ENCODE measurements at places on chromosomes 16 and 17. TPM values are rescaled to one million over a fixed set of nuclear protein-coding genes. Genes with fewer than 3 reads are reported as not detected.

DNA sequence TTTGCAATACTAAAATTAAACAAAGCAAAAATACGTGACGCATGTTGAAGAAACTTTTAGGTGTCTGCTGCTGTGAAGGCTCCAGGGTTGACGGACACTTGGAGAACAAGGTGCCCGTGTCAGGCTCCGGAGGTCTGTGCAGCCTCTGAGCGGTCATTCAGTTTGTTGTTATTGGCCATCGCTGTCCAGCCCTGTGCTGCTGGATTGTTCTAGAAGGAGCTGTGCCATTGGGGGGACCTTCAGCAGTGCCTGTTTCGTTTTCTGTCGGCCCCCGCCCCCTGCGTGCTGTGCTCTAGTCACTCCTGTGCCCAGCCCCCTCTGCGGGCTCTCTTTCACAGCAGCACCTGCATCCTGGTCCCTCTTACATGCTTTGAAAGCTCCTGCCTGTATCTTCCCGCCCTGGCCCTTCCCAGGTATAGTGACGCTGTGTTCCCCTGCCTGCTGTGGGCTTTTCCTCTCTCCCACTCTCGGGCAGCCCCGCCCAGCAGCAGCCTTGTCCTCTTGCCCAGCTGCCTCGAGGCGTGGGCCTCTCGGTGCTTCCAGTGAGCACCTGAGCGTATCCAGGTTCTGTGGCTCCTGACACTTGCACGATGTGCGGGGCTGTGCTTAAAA is 50.7 kb downstream of the RNF213 start:
- DNase-seq = no peak

DNA sequence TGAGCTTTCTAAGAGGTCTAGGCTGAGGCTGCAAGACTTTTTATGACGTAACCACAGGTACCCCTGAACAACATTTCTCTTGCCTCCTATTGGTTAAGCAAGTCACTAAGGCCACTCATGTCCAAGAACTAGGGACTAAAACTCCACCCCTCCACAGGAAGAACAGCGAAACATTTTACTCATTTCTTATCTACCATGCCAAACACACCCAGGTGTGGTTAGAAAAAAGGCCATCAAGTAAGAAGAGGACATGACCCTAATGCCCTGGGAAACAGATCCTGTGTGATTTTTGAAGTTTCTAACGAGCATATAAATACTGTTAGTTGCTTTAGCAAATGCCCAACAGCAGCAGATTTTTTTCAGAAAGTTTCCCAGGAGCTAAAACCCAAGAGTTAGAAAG is 282.4 kb upstream of the DYNLRB2 start:
- DNase-seq = no peak

GRCh38 chr17:3535253-3535995 is 22.2 kb downstream of the TRPV3 start:
- DNase-seq = no peak

GRCh38 chr17:27425991-27426390 is 30.3 kb upstream of the KSR1 start:
- no peak for DNase-seq

- no peak for DNase-seq
Observed at GRCh38 chr16:53631236-53632025, 72.2 kb downstream of the RPGRIP1L start.

DNA sequence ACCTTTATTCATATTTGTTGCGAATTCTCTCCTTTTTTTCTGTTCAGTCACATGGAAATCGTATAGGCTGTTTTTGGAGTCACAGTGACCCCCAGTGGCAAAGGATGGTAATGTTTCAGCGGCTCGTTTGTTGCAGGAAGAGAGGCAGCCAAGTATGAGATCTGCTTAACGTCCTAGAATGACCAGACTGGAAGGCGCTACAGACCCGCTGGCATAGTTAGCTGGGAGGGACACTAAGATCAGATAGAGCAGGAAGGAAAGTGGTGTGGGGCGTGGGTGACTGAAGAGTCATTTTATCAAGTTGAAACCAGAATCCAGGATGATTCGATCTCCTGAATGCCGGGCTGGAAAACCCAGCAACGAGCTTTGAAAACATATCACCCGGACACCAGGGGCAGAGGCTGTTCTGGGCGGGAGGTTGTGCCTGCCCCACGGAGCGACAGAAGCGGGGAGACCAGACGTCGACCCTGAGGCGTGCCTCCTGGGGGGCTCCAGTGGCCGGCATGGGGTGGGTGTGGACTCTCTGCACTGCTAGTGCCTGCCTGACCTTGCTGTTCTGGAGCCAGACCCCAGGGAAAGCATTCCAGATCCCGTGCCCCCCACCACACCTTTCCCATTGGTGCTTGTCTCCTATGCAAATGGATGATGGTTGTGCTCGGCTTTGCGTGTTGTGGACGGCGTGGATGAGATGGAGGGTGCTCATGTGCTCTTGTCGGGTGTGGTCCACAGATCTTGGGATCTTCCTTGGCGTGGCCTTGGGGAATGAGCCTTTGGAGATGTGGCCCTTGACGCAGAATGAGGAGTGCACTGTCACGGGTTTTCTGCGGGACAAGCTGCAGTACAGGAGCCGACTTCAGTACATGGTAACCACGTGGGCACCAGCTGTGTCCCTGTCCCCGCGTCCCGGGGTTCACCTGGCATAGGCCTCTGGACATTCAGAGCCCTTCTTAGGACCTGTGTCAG is 7.7 kb downstream of the IL34 start:
- peak; percentile 99 for DNase-seq

GRCh38 chr16:57226701-57227621 is 18.1 kb upstream of the ARL2BP start:
- no peak for DNase-seq

DNA sequence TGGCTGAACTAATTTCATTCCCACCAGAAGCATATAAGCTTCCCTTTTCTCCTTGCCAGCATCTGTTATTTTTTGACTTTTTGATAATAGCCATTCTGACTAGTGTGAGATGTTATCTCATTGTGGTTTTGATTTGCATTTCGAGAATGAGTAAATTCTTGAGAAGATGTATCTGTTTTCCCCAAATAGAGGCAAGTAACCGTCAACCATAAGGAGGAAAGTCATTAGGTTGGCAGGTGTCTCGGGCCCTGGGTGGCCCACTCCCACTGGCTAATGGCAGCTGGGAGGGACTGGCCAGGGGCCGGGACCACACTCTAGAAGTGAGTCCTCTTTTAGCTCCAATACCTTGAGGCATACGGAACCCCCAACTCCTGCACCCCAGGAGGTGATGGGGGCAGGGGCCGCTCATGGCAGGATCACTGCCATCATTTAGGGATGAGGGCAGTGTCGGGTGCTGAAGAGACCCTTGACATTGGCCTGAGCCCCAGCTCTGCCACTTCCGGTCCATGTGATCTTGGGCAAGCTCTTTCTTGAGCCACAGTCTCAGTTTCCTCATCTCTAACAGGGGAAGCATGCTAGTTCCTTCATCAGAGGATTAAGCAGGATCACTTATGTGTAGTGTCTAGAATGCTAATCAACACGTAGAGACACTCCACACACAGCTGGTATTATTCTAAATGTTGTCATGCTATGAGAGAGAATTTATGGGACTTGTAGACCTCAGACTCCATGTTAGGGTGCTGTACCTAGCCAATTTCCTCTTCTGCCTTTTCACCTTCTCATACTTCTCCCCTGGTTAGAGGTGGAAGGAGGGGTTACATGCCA is 44.3 kb downstream of the RGS9 start:
- DNase-seq = no peak

DNA sequence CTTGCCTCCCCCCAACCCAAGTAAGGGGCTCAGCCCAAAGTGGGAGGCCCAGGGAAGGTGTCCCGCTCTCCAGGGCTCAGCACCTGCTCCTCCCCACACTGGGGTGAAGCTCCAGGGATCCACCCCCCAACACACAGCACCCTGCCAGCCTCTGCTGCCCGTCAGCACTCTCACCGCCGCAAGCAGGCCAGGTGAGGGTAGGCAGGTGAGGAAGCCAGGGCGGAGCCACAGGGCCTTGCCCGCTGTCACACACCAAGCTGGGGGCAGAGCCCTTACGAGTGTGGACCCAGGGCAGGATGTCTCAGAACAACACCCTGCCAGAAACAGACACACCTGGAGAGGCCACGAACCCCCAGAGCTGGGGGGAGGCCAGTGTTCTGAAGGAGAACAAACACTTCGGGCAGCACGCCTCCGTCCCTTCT is 19.5 kb downstream of the PLLP start:
- no peak for DNase-seq

DNA sequence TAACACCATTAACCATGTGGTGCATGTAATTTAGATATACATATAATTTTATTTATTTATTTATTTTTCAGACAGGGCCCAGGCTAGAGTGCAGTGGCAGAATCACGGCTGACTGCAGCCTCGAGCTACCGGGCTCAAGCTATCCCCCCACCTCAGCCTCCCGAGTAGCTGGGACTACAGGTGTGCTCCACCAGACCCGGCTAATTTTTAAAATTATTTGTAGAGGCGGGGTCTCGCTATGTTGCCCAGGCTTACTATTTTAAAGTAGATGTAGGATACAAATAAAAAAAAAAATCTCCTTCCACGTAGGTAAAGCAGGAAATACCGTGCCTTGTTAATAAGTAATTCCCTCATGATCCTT is 446 bp upstream of the COQ7 start:
- no peak for DNase-seq

DNA sequence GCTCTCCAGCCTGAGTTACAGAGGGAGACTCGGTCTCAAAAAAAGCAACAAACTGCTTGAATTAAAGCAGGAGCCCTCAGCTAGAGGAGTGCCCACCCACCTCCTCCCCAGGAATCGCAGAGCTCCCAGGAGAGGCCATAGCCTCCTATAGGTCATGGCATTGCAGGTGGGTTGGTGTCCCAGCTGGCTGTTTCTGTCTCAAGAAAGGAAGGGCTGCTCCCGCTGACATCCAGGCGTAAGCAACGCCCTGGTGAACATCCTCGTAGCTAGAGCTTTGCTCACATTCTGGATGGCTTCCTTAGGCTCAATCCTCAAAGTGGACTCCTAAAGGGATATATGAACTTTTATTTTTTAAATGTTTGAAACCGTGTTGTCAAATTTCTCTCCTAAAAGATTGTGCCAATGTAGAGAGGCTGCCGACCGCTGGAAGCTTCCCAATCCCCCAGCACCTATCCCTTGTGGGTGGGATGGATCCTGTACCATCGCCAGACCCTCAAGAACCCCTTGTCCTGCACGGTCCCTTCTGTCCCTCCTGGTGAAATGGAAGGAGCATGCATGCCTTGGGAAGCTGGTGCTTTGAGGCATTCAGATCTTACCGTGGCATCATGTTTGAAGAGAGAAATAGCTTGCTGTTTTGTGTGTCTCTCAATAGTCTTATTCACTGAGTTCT is 5.9 kb downstream of the NLRC5 start:
- no peak for DNase-seq

GRCh38 chr16:63617047-63617989 is 1504.5 kb downstream of the CDH11 start:
- DNase-seq = no peak

GRCh38 chr17:62923258-62924150 is 42.5 kb upstream of the TANC2 start:
- peak; percentile 29 for DNase-seq

DNA sequence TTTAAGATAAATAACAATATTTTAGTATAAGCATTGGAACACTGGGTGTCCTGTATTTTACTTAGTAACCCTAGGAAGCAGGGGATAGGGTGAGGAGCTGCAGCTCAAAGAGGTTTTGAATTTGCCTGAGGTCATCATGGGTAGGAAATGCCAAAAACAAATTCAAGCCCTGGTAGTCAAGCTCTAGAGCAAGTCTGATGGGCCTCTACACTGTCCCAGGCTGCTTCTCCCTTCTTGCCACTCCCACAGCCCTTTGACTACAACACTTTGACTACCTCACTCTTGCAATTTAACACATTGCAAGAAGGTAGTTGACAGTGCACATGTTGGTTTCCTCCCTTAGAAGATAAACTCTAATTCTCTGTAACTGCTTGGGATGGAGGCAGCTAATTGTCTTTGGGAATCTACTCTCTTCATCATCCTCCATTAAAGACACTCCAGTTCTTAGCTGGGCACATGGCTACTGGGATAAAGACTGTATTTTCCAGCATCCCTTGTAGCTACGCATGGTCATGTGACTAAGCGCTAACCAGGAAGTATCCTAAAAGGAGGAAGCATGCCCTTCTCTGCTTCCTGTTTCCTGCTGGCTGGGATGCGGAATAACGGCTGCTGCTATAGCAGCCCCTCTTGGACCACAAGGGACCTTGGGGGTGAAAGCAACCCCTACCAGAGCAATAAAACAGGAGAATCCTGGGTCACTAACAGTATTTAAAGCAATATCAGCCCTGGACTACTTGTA is 30.7 kb upstream of the SSTR2 start:
- DNase-seq = no peak

- DNase-seq = no peak
Observed at GRCh38 chr17:44672479-44673093, 16.3 kb downstream of the MEIOC start.

GRCh38 chr16:76654088-76654820 is 377.1 kb downstream of the CNTNAP4 start:
- DNase-seq = no peak

- no peak for DNase-seq
Observed at GRCh38 chr17:36778448-36778847, 158.8 kb upstream of the LHX1 start.

- no peak for DNase-seq
Observed at GRCh38 chr16:63530208-63530607, 1494.0 kb upstream of the CDH8 start.

DNA sequence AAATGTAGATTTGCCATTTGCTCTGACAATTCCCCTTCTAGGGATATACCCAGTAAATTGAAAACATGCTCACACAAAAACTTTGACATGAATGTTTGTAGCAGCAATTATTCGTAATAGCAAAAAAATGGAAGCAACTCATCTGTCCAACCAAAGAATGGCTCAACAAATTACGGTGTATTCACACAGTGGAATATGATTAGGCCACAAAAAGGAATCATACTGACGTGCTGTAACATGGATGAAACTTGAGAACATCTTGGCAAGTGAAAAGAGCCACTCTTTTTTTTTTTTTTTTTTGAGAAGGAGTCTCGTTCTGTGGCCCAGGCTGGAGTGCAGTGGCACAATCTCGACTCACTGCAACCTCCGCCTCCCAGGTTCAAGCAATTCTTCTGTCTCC is 24.1 kb upstream of the SPNS3 start:
- no peak for DNase-seq

GRCh38 chr16:69285240-69285639 is 25.9 kb upstream of the VPS4A start:
- DNase-seq = no peak

- peak; percentile 77 for DNase-seq
Observed at GRCh38 chr16:24098896-24099295, 157.2 kb upstream of the CACNG3 start.

- DNase-seq = no peak
Observed at GRCh38 chr17:63555500-63556156, 5.4 kb downstream of the DCAF7 start.

- DNase-seq = no peak
Observed at GRCh38 chr16:31216422-31217135, at the start of gene PYDC1. Gene PYDC1, minus strand, starts transcription at chr16:31217135. Its CDS starts 107 bp downstream, at chr16:31217028.

- DNase-seq = no peak
Observed at GRCh38 chr16:80803339-80804055, 901 bp downstream of the CDYL2 start.

GRCh38 chr17:49579522-49579921 is 3.9 kb downstream of the NXPH3 start:
- DNase-seq = no peak

GRCh38 chr17:80364091-80364691 is 50.8 kb upstream of the ENDOV start:
- no peak for DNase-seq

GCGR gene
- not detected for total RNA-seq

EVPL gene
- 0.19 TPM for total RNA-seq

JPH3 gene
- 0.42 TPM for total RNA-seq

PPM1E gene
- total RNA-seq = 0.91 TPM

PRKCB gene
- total RNA-seq = 7.1 TPM

CFAP52 gene
- not detected for total RNA-seq

TLCD3B gene
- not detected for total RNA-seq

RRN3 gene
- 34.1 TPM for total RNA-seq

ALDOA gene
- total RNA-seq = 1,435 TPM

NPIPA3 gene
- total RNA-seq = 0.83 TPM

C17orf113 gene
- total RNA-seq = under 0.01 TPM

SPATA32 gene
- total RNA-seq = not detected

Measured in esophagus muscularis mucosa (tissue), 4 donors.